Ureter (tissue), 1 donor: ENCODE measurements at places on chromosomes 2 and 18. TPM values are rescaled to one million over a fixed set of nuclear protein-coding genes. Genes with fewer than 3 reads are reported as not detected.

GRCh38 chr2:23602116-23602515 lies 217.1 kb downstream of the KLHL29 start:
- DNase-seq: peak; percentile 71

DNA sequence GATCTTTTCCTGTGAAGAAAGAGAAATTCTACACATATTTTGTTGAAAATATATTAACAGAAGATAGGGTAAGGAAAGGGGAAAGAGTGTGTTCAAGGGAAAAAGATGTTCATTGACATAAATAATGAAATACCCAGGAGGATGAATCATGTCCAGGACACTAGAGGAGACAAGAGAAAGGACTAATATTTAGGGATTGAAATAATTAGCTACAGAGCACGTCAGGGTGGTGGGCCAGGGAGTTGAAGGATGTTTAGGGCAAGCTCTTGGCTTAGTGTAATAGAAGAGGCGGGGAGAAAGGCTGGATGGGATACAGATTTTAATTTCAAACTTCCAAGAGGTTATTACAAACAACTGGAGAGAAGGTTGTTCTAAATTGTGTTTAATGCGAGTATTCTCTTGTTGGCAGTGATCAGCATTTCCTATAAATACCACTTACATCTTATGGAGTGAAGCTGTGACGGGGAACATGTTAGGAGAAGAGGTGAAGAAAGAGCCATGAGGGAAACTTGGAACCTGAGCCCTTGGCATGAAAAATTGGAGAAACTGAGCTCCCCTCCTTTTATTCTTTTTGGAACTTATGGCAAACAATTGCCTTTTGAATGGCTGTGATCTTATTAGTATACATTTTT lies 36.6 kb upstream of the CETN1 start:
- no peak for DNase-seq

DNA sequence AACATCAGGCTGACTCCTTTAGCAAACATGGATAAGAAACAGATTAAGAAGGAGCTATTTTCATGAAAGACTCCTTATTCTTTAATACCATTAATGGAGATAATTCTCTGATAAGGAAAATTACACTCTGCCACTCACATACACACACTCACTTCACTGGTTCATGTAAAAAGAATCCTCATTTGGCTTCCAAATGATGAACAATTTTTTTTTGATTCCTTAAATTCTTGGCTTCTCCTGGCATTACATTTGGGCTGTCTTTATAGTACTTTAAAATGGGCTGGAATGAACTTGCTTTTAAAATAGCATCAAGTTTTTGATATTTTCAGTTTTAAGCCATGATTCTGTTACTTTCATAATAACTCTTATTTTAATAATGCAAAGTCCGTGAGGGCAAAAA lies 328.6 kb downstream of the SLC8A1 start:
- DNase-seq: no peak

- no peak for DNase-seq
These were observed 89.9 kb upstream of the PELI1 start for GRCh38 chr2:64234150-64234549.

DNA sequence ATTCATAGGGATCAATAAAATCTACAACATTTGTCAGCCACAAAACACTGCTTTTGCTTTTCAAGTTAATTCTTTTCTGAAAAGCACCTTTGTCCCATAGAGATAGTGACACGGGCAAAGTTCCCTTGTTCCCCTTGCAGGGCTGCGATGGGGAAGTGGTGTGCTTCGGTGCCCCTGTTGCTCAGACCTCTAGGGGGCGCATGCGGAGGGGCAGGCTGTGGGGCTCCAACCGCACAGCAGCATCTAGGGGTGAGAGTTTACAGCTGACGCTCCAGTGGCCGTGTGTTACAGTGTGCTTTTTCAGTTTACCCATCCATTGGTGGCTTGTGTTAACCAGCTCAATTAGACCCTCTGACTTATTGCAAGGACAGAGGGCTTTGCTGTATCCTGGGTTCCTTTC lies 1432.2 kb upstream of the ACVR2A start:
- DNase-seq: no peak

Gene NTSR2
- total RNA-seq: not detected

- peak; percentile 67 for DNase-seq
These were observed 22.6 kb downstream of the FER1L5 start for GRCh38 chr2:96665083-96665569.

GRCh38 chr2:45768208-45768607 lies 116.7 kb downstream of the PRKCE start:
- no peak for DNase-seq

DNA sequence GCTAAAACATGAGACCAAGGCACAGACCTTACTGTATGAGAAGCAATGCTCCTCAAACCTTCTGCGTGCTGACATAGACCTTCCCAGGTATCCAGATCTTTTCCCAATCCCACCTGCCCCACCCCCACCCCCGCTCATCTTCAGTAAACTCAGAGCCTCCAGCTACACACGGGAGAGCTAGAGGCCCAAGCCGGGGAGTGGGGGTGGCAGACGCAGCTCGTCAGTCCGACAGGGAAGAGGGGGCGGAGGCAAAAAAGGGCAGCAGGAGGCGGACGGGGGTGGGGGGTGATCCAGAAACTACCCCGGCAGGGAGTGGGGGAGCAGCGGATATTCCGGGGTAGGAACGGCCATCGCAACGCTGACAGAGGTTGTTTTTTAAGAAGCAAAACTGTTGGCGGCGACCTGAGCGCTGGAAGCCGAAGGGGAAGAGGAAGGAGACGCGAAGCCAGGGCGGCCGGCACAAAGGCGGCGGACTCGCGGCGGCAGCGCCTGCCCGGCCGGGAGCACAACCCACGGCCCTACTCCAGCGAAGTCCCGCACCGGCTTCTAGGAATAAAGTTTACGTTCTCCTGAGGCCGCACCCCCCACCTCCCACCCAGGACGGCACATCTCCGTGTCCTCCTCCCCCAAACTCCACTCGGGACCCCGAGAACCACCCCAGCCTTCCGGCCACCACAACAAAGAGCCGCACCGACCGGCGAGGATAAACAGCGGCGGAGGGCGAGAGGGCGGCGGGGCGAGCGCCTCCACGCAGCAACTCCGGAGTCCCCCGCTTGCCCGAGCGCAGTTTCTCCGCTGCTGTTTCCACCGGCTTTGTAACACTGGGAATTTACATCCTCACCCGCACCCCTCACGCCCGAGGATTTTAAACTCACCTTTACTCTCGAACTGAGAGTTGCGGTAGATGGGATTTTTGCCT lies 722 bp downstream of the BAZ2B start:
- peak; percentile 93 for DNase-seq

GRCh38 chr2:226030788-226031646 lies 631.5 kb downstream of the NYAP2 start:
- DNase-seq: peak; percentile 69

GRCh38 chr2:180130403-180130802 lies 123.3 kb upstream of the CWC22 start:
- no peak for DNase-seq

DNA sequence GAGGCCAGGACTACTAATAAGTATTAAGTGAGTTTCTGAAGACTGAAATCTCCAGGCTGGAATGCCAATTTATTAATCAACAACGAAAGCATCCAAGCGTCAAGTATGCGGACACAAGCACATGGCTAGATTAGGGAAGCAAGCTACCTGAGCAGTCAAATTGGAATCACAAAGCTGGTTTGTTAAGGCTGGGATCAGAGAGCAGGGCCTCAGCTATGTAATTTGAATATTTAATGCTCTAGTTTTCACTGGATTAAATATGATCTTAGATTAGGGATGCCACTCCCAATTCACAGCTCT lies 5.7 kb downstream of the CCL20 start:
- no peak for DNase-seq

DNA sequence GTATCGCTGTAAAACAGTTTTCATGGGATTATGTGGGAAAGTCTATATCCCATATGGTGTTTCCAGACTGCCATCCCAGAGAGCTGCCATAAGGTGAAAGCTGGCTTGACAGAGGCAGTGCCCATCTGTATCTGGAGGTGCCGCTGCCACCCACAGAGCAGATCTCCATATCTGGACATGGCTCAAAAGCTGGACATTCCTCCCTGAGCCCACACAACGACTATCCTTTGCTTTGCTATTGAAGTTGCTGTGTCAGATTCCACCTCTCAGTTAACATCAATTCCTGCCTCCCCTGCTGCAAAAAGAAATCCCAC lies 55.2 kb downstream of the RND3 start:
- DNase-seq: no peak

Gene HMSD
- total RNA-seq: not detected

DNA sequence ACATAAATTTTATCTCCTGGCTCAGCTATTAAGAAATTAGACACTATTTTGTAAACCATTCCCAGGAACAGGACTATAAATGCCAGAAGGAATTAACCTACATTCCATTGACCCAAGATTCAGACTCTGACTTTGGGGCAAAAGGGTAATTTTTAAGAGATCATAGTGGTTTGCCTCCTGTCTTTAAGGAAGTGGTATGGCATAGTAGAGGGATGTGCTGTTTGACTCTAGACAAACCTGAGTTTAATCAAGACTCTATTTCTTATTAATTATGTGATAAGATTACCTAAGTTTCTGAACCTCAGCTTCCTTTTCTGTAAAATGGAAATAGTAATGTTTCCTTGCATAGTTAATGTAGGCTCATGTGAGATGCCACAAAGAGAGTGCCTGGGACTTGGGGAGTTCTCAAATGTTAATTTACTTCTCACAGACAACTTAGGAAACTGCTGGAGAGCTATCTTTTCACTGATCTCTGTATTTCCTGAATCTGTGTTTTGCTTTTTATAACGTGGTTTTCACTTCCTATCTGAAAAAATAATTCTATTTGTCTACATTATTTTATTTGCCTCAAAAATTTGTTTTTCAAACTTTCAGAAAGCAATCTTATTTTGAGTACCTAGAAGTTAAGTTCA lies 11.9 kb upstream of the SLC40A1 start:
- DNase-seq: no peak

GRCh38 chr2:69159986-69160385 lies 147.0 kb downstream of the ANTXR1 start:
- DNase-seq: no peak

DNA sequence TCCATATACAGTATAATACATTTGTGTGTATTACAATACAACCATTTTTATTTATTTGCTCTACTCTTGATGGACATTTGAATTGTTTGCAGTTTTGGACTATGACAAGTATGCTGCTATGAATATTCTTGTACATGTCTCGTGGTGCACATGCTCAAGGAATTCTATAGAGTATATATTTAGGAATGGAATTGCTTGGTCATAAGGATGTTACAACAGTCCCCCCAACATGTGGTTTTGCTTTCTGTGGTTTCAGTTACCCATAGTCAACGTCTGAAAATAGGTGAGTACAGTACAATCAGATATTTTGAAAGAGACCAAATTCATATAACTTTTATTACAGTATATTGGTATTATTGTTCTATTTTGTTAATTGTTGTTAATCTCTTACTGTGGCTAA lies 24.1 kb upstream of the PLEKHM3 start:
- no peak for DNase-seq

DNA sequence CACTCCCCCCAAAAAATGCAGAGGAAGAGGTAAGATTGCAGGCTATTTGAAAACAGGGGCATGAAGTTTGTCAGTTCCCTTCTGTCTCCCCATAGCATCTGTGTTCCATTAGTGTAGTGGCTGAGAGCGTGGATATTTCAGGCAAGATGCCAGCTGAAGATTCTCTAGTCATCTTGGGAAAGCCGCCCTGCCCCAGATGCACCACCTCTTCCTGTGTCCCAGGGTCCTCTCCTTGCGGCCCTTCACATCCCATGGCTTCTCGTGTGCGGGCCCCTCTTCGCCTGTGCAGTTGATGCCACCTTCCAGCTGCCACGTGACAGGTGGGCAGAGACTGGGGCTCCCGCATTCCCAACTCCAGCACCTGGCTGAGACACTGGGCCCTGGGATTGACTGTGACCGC lies 16.1 kb downstream of the TMEM127 start:
- DNase-seq: no peak

DNA sequence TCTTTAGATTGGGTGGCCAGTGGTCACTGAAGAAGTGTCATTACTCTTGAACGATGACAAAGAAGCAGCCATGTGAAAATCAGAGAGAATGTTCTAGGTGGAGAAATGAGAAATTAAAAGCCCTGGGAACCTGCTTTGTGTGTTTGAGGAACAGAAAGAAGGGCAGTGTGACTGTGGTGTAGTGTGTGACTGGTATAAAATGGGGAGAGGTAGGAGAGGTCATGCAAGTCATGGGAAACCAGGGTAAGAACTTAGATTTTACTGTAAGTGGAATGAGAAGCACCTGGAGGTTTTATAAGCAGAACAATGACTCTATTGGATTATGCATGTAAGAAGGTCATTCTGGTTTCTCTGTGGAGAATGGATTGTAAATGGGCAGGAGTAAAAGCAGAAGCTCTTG lies 12.2 kb downstream of the ICOS start:
- DNase-seq: no peak

DNA sequence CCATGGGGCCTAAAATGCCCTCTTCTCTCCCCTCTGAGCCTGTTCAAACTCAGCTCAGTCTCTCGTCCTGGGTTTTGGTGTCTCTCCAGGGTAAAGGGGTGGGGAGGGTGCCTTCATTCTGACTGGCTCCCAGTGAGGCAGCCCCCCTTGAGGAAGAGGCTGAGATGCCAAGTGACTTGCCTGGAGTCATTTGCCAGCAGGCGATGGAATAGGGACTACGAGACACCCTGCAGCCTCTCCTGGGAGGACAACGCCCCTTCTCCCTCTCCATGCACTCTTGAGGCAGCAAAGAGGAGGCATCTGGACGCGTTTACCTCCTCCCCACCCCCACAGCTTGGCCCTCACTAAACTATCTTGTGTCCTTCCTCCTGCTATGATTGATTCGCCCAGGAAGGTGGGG lies 760 bp upstream of the STON1 start:
- no peak for DNase-seq

Gene SCYGR7
- total RNA-seq: not detected

- no peak for DNase-seq
These were observed 252.8 kb downstream of the LDLRAD4 start for GRCh38 chr18:13471198-13471845.

DNA sequence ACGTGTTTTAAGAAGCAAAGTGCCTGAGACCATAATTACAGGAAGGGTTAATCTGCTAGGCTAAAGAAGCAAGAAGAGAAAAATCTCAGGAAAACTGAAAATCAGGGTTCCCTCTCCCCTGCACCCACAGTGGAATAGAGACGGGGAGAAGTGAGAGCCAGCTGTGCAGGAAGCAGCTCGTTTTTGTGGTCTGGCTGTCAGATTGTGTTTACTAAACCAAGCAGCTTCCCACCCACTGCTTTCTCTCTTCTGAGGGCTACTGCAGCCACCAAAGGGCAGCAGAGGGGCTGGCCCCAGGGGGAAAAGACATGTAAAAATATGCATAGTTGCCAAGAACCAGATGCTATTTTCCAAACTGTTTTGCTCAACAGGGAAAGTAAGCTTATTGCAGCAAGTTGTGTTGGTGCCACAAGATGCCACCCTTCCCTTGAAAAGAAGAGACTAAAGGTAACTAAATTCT lies 72.6 kb upstream of the THUMPD2 start:
- DNase-seq: no peak
